ENCODE measurements at places on chromosomes 12 and 14.

DNA sequence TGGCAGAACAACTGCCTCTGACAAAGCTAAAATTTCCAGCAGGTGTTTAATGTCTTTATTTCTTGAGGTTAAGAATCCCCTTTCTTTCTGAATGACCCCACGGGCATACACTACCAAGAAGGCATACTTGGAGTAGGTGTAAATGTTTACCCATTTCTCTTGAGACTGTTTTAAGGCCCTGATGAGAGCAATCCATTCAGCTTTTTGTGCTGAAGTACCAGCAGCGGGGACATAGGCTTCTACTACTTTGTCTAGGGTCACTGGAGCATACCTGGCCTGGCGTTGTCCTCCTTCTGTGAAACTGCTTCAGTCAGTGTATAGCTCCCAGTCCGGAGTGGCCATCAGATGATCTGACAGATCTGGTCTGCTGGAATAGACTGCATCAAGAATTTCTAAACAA, 22.7 kb downstream of the ANG start:
- no peak for DNase-seq

- no peak for DNase-seq
These were observed 345.6 kb downstream of the APAF1 start for GRCh38 chr12:98990648-98991047.

GRCh38 chr12:55935738-55936151, 4.8 kb downstream of the DGKA start:
- no peak for DNase-seq

DNA sequence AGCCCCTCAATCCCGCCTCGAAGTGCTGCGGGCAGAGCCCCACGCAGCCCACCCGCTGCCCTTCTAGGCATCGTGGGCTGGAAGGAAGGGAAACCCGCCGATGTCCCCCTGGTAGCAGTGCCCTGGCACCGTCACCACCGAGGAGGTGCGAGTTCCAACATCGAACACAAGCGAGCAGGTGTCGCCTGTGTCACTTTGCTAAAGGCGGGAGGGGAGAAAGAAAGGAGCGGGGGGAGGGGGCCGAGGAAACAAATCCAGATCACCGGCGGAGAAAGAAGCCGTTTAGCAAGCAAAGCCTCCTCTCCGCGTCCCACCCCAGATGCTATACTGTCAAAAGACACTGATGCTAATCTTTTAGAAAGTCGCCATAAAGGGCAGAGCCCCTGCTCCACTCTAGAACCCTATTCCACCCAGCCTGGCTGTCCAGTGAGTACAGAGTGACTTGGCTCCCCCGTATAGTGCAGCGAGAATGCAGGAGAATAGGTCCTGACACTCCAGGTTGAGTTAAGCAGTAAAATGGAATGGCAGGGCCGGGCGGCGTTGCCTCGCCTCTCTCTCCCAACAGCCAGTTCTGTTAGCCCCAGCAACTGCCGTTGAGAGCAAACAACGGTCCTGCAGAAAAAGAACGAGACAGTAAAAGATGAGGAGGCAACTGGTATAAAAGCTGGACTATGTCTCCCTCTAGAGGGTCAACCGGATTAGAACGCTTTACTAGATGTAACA, 67.9 kb upstream of the USP15 start:
- no peak for DNase-seq

GRCh38 chr12:9390761-9391160, 182.6 kb upstream of the PZP start:
- no peak for DNase-seq

DNA sequence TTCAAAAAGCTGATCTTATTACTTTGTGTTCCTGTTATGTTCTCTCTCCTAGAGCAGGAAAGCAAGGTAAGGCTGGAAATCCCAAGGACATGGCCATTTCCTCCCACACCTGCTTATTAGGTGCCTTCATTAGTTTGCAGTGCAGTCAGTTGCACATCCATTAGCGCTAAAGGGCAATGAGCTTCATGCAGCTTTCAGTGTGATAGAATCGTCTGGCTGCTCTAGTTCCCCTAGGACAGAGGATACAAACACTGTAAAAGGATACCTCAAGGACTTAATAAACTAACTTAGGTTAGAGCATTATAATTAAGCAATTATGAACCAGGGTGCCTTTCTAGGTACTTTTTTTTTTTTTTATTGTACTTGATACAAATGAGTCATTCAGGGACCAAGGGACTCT, 21.1 kb downstream of the TMEM117 start:
- DNase-seq, result no peak

GRCh38 chr12:109517619-109518018, 40.2 kb downstream of the UBE3B start:
- no peak for DNase-seq

DNA sequence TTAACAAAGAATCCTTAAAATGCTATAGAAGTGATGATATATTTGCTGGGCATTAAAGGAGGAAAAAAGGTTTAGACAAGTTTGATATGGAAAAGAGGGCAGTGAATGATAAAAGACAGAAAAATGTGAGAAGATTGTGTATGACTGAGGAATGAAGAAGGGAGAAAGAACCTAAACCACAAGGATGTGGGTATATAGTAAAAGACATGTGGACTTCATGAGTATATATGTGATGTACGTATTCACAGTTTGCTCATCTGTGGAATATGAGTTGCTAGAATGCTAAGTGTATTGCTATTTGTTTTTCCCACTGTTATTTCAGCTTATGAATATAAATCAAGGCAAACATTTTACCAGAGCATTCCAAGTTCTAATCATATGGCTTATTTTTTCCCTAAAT, 2.1 kb upstream of the SLC16A7 start:
- no peak for DNase-seq

DNA sequence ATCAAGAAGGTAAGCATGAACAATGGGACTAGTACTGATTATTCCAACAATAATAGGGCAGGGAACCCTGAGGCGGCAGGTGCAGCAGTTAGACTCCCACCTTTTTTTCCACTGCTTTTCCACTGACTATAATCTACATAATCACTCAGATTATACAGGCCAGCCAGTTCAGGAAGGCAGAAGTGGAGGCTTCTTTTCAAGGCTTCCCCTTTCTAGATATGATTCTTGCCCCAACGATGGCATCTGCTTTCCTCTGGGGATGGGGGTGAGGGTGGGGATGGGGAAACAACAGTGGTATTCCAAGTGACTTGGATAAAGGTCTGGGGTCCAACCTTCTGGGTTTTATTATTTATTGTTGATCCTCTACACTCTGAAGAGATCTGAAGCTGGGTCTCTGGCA, 331 bp downstream of the NCKAP1L start:
- no peak for DNase-seq

- DNase-seq, result no peak
These were observed 3.7 kb upstream of the TAS2R19 start for GRCh38 chr12:11026118-11026517.

DNA sequence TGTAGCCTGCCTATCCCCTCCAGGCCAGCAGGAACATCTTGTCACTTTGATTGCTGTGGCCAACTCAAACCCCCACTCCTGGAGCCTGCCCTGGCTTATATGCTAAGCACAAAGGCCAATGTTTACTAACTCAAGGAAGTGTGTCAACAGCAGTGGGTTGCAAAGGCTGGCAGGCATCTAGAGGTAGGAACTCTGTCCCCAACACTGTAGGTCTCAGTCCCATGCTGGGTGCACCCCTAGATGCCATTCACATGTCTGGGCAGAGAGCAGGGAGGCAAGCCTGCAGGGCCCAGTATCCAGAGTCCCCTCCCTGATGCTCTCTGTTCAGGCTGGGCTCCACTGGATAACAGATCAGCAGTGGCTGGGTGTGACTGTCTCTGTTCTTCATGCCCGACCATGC, 1.6 kb upstream of the HPD start:
- DNase-seq, result no peak

DNA sequence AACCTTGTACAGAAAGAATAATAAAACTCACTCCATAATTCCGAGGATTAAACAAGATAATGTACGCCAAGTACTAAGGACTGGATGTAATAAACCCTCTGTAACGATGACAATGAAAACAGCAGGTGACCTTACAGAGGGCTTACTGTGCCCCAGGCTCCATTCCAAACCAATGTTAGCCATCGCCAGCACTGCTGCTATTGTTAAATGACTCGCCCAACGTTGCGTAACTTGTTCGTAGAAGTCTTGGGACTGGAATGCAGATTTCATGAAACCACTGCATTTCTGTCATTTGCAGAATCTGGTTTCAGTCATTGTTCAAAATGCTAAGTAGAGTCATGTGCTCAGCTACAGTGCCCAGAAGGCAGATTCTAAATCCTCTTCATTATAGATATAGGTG, 728 bp upstream of the STON2 start:
- DNase-seq, result no peak

DNA sequence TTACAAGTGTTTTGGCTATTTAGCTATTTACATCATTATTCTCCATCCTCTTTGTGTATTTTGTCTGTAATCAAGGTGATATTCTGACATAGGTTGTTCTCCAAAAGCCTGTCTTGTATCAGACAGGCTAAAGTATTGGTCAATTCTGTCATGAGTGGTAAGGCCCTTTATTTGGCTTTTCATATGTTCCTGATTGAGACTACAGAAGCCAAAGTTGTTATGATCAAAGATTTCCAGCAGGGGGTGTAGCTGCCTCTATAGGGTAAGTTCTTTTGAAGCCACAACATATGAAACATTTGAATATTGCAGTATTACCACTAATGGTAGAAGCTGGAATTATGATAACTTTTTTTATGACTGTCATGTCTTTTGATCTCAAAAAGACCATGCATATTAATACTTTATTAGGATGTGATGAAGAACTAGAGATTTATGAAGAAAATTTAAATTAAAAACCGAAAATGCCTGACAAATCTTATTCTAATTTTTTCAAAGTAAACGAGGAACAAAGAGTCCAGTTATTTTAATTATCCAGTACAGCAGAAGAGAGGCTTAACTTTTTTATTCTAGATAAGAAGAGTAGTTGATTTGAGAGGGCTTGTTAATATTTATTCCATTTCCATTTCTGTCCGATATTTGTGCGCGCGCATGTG, 3.4 kb upstream of the ARHGAP5 start:
- no peak for DNase-seq

GRCh38 chr12:50923361-50924130, 28.8 kb upstream of the HIGD1C start:
- no peak for DNase-seq

- DNase-seq, result no peak
These were observed 58.2 kb downstream of the FBXW8 start for GRCh38 chr12:116968986-116969385.

GRCh38 chr12:56987551-56988053, 18.7 kb downstream of the ZBTB39 start:
- peak; percentile 68 for DNase-seq

- DNase-seq, result no peak
These were observed 311.9 kb downstream of the DAD1 start for GRCh38 chr14:22276913-22277816.

DNA sequence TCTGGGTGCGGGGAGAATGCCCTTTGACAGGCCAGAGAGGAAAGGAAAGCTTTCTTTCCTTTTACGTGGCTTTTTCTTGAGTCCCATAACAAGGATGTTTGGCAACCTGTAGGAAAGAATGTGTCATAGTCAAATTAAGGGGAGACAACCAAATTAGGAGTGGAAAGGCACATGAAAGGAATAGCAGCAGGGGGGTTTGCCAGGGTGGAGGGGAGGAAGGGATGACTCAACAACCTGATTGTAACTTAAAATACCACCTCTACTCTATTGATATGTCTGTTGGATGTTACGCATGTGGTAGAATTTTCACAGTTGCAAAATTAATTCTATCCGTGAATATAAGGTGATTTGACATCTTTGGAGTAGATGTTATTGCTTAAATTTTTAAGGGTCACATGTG, 28.5 kb upstream of the MYBPC1 start:
- DNase-seq, result no peak

- DNase-seq, result no peak
These were observed 50.7 kb downstream of the LIN52 start for GRCh38 chr14:74135426-74135825.

DNA sequence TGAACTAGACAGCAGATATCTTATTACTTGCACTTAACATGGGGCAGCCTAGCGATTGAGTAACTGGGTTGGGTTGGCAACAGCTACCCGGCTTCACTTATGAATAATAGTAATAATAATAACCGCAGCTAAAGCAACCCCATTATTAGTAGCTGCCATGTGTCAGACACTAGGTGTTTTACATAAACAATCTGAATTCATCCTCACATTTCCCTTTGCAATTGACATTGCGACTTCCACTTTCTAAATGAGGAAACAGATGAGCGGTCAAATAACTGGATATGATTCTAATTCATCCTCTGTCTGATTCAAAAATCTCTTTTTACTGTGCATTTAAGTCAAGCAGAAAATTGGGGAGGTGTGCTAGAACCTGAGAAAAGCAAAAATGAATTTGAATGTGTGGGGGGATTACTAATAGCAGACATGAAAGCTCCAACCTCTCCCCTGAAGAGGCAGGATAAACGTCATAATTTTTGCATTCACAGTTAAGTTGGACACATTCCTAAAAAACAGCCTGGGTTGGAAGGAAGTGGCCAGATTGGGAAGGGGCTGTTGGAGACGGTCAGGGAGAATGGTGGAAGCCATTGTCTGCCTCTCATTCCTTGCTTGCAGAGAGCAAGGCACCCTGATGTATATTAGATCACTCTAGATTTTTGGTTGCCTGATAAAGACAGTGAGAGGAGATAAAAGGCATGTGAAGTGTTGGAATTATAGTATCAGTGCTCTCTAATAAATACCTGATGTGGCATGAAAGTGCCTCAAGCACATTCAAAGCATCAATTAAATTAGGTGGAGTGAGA, 13.1 kb downstream of the EMP1 start:
- DNase-seq, result no peak

GRCh38 chr12:128570191-128571065, 253.3 kb downstream of the SLC15A4 start:
- DNase-seq, result no peak

GRCh38 chr14:61234215-61234916, 46.8 kb downstream of the TMEM30B start:
- no peak for DNase-seq

DNA sequence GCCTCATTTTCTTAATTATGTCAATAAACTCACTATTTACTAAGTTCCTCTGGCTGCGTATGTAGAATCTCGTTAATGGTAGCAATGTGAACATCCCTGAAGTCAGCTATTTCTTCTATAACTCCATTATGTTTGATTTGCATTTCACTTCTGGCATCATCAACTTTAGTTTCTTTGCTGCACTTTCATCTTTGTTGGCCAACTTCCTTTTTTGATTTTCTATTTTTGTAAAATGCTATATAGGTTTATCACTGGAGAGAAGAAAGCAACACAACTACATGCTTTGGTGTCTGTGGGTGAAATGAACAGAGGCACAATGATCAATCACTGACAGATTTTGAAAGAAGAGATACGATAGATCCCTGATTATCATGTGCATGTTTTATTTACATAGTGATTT, 58.5 kb upstream of the ATF7IP start:
- no peak for DNase-seq

- DNase-seq, result no peak
These were observed 35.5 kb downstream of the BORCS5 start for GRCh38 chr12:12392413-12392812.

Measured in stimulated activated CD8-positive, alpha-beta memory T cell treated with anti-CD3 and anti-CD28 coated beads, Interleukin-7, amount 100 ng/mL, for 1 hour (primary cell).